ENCODE measurements at places on chromosomes 5 and 9. TPM values are rescaled to one million over a fixed set of nuclear protein-coding genes. Genes with fewer than 3 reads are reported as not detected.
A peak's percentile ranks its signal among the peaks of the same experiment; 100 is the strongest.

GCNT4 gene
- total RNA-seq: 0.98 TPM

- DNase-seq: no peak
Measured at GRCh38 chr5:134937526-134937925, 30.2 kb upstream of the CATSPER3 start.

PCDHB5 gene
- 15.5 TPM for total RNA-seq

BNC2 gene
- total RNA-seq: 89.6 TPM

GRCh38 chr9:34097865-34098264 lies 28.6 kb downstream of the DCAF12 start:
- no peak for DNase-seq

GRCh38 chr5:108521841-108522506 lies 140.1 kb upstream of the FBXL17 start:
- peak; percentile 68 for DNase-seq

TAF11L4 gene
- total RNA-seq: not detected

DNA sequence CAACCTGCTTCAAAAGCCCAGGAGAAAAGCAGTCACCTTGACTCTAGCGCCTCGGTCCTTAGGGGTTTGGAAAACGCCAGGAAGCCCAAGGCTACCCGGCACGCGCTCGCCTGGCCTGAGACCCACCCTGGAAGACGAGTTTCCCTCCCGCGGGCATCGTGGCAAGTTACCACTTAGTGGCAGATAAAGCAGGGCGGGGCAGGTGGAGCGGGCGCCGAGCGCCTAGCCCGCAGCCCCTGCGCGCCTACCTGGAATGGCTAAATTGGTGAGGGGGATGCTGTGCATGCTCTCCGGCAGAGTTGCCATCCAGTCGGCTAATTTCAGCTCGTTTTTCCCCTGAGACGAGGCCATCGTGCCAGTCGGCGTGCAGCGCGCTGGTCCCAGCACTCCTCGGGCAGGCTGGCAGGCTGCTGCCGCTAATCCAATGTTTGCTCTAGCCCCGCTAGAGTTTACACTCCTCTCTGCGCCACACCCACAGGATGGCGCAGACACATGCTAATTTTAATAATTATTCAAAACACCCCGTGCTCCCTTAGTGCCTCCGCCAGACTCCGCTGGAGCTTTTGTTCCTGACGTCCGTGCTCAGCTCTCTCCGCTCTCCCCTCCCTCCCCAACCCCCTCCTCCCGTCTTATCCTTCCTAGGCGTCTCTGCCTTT lies at the start of gene PLCXD3:
Gene PLCXD3, minus strand, starts transcription at position 426 of the 656 bp plus-strand sequence. Its CDS starts 75 bp downstream, at position 351.
- DNase-seq: no peak

DNA sequence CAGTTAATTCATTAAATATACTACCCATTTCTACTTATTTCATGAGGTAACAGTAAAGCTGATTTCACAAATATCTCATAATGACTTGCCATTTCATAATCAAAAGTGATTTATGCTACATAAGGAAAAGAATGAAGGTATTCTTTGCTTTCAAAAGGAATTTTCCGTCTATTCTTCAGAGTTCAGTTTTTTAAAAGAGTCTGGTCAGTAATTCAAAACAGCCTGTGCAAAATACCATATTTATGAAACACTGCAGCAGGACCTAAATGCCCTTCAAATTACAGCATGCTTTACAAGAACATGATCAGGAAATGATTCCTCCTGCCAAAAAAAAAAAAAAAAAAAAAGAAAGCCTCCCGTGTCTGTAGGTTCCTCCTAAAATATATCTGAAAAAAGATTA lies 154.7 kb downstream of the KIAA0825 start:
- no peak for DNase-seq

- no peak for DNase-seq
Measured at GRCh38 chr5:87164409-87164808, 103.3 kb upstream of the RASA1 start.

DNA sequence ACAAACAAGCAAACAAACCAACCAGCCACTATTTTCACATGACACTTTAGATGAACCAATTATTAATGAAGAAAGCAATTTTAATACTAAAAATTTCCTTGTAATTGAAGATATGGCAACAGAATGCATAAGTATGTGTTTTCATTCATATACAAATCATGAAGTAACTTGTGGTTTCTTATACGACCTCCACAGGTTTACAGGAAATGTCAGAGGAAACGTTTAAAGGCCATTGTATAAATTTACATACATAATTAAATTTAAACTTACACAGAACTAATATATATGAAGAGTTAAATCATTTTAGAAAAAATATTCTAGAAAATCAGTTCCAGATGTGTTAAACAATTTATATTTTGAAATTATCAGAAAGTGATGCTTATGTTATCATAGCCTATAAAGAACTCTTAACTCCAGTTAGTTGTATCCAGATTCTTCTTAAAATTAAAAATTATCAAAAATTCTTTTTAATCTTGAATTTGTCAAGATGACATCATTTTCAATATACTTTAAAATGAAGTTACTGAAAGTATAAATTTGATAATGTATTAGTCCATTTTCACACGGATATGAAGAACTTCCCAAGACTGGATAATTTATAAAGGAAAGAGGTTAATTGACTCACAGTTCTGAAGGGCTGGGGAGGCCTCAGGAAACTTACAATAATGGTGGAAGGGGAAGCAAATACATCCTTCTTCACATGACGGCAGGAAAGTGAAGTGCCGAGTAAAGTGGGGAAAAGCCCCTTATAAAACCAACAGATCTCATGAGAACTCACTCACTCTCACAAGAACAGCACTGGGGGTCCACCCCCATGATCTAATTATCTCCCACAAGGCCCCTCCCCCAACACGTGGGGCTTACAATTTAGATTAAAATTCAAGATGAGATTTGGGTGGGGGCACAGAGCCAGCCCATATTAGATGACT lies 192.0 kb downstream of the PIK3R1 start:
- DNase-seq: no peak

GRCh38 chr9:130451509-130452388 lies 7.0 kb downstream of the ASS1 start:
- peak; percentile 69 for DNase-seq

GRCh38 chr9:94952565-94953373 lies 226.3 kb downstream of the AOPEP start:
- DNase-seq: peak; percentile 33

DNA sequence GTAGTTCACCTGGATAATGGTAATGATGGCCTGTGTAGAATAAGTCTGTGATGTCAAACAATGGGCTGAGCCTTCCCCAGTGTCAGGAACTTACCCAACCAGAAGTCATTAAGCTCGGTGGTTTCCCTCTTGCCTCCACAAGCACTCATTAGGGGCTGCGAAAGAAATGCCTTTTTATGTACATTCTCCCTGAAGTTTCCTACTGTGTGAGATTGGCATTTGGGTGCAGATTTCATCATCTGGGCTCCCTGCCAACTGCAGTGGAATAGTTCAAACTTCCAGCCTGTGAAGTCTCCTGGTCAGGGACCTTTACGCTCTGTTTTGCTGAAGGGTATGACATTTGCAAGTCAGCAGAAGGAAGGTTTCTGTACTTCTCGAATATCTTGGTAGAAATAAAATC lies 41.6 kb upstream of the TMEM215 start:
- DNase-seq: no peak

GRCh38 chr5:16625096-16625495 lies 8.3 kb upstream of the RETREG1 start:
- DNase-seq: no peak

DNA sequence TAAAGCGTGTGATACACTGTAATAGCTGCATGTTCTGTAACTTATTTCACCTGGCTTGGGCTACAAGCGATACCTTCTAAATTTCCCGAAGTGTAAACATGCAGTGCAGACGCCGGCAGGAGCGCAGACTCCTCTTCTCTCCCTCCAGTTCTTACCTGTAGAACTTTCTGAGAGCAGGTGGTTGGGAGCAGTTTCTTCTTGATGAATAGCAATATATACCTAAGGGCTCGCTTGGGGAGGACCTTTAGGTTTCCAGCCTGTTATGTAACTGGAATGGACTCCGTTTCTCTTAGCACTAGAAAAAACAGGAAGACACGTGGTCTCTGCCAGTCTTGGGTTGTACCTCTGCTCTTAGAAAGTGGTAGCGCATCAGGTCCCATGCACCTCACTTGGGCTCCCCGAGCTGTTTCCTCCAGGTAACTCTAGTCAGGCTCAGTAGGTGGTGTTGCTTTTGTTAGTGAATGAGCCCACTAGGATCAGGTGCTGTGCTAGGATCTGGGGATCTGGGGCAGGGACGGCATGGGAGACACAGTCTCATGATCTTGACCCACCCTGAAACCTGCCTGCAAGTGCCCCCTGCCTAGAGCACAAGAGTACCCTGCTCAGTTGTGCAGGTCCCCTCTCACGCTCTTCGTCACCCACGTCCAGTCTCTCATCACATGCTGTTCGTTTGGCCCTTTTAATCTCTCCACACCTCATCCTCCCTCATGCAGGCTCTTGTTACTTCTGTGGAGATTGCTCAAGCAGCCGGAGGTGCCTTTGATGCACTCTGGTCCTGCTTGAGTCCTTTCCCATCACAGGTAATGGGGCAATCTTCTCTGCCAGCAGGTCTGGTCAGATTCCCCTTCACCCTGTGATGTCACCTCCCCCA lies 2.8 kb downstream of the TENT4A start:
- no peak for DNase-seq

DNA sequence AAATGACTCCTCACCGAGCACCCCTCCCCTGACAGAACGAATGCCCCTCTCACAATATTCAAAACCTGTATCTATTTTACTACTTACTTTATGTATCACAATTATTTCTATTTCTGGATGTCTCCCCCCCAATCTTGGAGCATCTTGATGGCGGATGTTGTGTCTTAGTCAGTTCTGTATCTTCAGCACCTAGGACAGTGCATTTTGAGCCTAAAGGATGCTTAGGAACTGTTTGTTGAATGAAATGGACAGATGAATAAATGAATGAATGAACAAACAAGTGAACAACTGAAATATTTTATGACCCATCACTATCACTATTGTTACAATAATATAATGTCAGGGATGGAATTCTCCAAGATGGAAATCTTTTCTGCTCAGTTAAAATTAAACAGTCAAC lies 295.7 kb downstream of the DNAH5 start:
- DNase-seq: no peak

DNA sequence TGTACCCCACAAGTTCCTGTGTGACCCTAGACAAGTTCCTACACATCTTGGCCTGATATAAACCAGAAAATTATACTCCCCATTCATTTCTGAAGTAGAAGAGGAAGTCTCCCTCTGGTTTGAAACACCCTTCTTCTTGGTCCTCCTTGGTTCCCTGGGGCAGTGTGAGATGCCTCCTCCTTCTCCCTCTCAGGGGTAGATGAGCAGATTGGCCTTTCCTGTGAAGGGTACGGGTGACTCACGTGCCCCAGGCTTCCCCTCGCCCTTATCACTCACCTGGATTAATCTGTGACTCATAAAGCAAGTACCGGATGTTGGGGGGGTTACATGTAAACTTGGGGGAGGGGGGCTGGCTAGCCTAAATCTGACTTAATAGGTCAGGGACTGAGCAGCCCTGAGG lies 11.1 kb upstream of the AQP3 start:
- no peak for DNase-seq

- DNase-seq: no peak
Measured at GRCh38 chr5:104513121-104513602, 950.6 kb upstream of the NUDT12 start.

IFNA13 gene
- total RNA-seq: not detected

DNA sequence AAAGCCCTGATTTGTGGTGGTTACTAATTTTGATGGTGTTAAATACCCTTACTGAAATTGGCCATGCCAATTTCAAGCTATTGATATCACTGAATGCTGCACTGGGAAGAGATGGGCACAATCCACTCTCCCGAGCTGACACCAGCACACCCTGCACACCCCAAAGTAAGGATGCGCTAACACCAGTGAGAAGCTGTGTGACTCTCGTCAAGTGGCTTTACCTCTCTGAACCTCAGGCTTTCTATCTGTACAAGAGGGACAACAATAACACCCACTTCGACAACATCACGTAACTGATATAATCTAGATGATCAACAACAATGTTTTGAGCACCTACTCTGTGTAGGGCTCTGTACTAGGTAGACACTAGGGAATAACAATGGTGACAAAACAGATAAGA lies 8.0 kb upstream of the AKNA start:
- DNase-seq: no peak

- no peak for DNase-seq
Measured at GRCh38 chr5:112004867-112005622, 248.1 kb upstream of the NREP start.

STK32A gene
- total RNA-seq: 10.0 TPM

DNA sequence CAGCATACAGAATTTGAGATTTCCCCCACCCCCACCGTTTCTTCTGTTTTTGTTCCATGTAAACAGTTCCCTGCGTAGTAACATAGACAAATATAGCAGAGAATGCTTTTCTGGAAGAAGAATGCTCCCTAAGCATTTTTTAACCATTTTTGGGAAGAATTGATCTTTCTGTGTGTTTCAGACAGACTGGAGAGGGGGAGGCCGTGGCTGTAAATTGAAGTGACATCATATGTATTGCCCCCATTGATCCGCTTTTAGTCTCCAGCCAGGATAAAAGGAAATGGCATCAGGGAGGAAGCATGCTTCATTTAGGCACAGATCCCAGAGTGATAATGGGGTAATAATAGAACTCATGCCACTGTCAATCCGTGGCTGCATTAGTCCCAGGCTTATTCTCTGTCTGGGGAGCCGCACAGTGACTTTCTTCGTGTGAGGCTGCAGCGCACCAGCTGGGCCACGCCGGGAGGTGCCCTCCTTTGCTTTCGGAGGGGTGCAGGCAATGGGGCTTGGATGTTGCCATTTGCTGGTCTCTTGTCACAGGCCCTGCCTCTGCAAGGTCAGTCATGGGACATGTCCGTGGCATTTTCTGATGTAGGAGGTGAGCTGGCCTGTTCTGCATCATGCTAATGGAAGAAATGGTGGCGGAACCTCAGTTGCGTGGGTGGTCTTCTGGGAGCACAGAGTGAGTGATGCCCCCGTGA lies 261.5 kb downstream of the FANCC start:
- DNase-seq: no peak

- DNase-seq: no peak
Measured at GRCh38 chr9:133489253-133490190, 10.6 kb upstream of the SLC2A6 start.

DNA sequence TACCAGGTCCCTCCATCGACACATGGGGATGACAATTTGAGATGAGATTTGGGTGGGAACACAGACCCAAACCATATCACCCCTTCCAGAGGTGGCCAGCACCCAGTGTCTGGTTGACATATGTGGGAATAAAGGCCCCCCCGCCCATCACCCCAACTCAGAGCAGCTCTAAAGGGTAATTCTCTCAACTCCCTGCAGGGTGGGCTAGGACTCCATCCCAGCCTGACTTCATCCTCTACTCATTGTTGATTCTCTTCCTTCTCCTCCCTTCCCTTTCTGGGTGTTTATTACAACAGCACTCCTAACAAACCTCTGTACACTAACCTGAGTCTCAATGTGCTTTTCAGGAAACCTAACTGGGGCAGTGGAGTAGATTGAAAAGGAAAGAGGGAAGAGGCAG lies 339.9 kb downstream of the ACTL7B start:
- DNase-seq: no peak

DNA sequence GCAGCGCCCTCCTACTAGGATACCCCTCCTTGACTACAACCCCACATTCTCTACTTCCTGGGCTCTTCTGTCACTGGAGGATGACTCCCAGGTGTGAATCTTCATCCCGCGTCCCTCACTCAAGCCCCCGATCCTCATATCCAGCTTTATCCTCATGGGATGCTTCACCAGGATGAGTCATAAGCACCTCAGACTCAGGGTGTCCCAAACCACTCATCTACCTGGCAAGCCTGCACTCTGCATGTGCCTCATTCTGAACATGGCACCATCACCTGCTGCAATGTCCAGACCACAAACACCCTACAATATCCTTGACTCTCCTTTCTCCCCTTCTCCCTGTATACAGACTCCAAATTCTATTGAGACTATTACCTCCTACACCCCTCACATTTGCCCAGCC lies 1.5 kb upstream of the TGFBI start:
- DNase-seq: no peak

Data from tibial nerve (tissue), 4 donors.